ENCODE measurements at places on chromosomes 6 and 20. TPM values are rescaled to one million over a fixed set of nuclear protein-coding genes. Genes with fewer than 3 reads are reported as not detected.

DNA sequence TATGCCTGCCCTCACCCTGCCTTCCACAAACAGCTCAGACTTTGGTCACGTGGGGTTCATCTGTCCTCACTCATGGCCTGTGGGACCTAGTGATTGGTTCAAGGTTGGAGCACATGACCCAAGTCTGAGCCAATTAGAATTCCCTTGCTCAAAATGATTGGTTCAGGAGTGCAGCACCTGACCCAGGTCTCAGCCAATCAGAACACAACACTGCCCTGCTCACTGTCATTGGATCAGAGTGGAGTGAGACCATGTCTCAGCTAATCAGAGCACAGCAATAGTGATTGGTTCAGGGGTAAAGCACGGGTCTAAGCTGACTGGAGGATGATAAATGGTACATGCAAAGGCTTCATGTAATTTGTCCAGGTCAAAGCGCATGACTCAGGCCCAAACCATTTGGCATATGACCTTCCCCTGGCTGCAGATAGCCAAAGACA is 102.2 kb downstream of the PREX1 start:
- no peak for DNase-seq

DNA sequence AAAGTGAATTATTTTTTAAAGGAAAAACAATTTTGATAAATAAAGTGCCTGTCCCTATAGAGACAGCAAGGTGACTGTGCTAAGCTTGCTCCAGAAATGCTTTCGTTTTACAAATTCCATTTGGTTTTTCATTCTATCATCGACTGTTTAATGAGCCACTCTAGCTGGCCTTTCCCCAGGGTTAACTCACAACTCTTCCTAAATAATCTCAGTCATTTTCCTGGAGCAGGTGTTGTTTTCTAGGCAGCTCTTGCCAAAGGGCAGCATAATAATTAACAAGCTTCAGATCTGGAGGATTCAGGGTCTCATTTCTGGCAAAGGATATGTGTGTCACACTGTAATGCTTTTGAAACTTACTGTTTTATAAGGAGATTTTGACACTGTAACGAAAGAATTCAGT is 184.2 kb downstream of the KHDC1L start:
- no peak for DNase-seq

- no peak for DNase-seq
Observed at GRCh38 chr6:79385333-79385732, 150.9 kb upstream of the HMGN3 start.

DNA sequence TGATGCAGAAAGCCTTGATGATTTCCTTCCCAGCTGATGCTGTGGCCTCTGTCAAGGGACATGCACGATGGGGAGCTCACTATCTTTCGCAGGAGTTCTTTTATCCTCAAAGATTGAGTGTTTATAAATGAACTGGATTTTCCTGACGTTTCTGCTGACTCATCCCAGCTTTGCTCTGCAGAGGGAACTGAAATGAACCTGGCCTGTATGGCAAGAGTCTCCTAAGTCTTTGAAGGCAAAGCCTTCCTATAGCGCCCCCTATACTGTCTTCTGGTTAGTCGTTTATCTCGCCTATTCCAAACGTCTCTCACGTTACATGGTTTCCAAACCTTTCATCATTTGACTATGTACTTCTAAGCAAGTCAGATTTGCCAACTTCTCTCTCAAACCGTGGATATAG is 565.3 kb downstream of the KIF16B start:
- DNase-seq: no peak

DNA sequence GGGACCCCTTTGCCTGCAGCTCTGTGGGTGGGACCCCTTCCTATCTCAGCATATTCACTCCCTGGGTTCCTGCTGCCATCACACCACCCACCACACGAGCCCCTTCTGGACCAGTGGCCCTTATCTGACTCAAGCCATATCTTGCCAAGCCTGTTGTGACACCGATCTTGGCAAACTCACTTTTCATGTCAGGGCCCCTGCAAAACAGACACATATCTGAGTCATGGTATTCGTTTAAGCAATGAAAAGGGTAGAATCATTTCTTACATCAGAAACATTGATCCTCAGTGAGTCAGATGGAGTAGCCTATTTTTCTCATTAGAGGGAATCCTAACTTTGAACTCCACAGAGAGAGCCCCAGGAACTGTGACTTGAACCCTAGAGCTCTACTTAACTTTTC is 10.6 kb downstream of the RAET1E start:
- DNase-seq: no peak

DNA sequence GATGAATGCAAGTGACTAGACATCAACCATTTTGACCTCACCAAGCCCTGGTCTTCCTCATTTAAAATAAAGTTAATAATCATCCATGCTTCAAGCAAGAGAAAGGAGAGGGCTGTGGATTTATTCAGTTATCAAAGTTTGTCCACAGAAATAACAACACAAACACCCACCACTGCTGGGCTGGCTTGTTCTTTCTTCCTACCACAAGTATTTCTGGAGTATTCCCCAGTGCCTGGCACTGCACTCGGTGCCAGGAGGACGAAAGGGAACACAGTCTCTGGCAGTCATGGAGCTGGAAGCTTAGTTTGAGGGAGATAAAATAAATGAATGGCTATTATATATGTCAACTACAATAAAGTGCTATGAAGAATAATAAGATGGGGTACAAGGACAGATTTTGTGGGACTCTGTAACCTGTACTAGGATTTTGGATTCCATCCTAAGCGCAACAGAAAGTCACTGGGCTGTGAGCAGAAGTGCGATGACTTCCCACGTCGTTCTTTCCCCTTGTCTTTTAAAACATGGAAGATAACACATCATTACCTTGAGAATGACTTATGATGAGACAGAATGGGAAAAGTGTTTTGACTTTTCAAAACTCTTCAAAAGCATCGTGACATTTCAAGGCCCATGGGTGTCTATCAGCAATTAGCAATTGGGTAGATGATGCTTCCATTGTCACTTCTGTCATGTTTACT is 74.5 kb upstream of the TRAF3IP2 start:
- no peak for DNase-seq

DNA sequence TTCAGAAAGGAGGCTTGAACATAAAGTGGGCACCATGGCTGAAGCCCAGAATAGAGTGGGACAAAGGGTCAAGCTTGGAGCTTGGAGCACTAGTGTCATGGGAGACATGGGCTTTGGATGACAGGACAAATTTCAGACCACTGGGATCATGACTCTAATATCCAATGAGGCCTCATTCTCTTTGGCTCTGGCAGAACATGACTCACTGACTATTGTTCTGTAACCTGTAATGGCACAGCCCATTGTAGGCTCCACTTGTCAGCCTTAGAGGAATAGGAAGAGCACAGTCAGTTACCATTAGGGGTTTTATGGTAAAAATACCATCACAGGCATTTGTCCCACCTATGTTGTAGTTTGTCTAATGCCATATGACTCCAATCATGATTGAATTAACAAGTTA is 34.0 kb upstream of the MMS22L start:
- no peak for DNase-seq

GRCh38 chr6:30507849-30508827 is 18.8 kb downstream of the HLA-E start:
- no peak for DNase-seq

DNA sequence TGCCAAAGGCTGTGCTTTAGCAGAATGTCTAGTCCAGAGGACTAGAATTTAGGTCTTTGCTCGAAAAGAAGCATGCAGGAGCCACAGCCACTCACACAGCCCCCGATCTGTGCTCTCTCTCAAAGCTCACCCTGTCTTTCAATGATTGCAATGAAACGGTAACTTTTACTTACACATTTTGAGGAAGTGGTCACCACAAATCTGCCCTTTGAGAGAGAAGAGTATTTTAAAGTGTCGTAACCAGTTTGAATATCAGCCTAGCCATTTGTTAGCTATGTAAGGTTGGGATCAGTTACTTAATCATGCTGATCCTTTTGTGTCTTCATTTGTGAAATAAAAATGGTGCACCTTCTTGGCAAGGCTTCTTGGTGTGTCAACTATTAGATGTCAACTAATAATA is 209.0 kb downstream of the TFAP2A start:
- DNase-seq: no peak

DNA sequence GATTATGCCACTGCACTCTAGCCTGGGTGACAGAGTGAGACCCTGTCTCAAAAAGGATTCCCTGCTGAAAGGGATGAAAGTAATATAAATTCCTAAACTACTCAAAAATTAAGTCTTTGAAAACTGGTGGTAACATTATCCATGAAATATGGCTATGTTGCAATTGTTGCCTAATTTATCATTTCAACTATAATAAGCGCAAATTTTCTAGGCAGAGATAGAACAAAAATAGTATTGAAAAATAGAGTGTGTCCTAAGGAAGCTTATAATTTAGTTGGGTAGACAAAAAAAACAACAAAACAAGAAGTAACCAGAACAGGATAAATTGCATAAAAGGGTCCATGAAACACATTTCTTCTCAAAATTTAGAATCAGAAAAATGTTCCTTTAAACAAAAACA is 68.0 kb downstream of the FKBP5 start:
- DNase-seq: no peak

The FOXF2 gene
- total RNA-seq: not detected

The PPIL6 gene
- total RNA-seq: not detected

The HLA-F gene
- total RNA-seq: 278 TPM

The ZBTB9 gene
- total RNA-seq: 11.4 TPM

Data from activated T-helper 2 cell treated with anti-CD3 and anti-CD28 coated beads, Interferon-gamma antibody, Interleukin-2, Interleukin-4, amounts not matched to agents 10 μg/mL and 5 μg/mL and 100 μg/mL, durations not matched to agents 14 hours and 24 hours and 36 hours (primary cell).